ENCODE measurements at places on chromosomes 6 and 20. TPM values are rescaled to one million over a fixed set of nuclear protein-coding genes. Genes with fewer than 3 reads are reported as not detected.

Gene TFB1M
- total RNA-seq: 11.8 TPM

Gene CDSN
- under 0.01 TPM for total RNA-seq

Gene SCAF8
- total RNA-seq: 23.1 TPM

Gene ULBP1
- total RNA-seq: 0.17 TPM

Gene MLIP
- 0.15 TPM for total RNA-seq
